ENCODE measurements at places on chromosomes 6 and 20. TPM values are rescaled to one million over a fixed set of nuclear protein-coding genes. Genes with fewer than 3 reads are reported as not detected.

Gene CEP250
- 50.9 TPM for total RNA-seq

Gene CRISP2
- 0.55 TPM for total RNA-seq

Gene DOK5
- total RNA-seq = 16.9 TPM

Gene HEY2
- total RNA-seq = 6.6 TPM

Gene ELOVL2
- total RNA-seq = 19.6 TPM

Gene WFDC6
- not detected for total RNA-seq

Gene LRRC73
- total RNA-seq = 0.99 TPM

Gene DUSP15
- 9.0 TPM for total RNA-seq

Gene NFATC2
- total RNA-seq = 5.1 TPM

Gene ECT2L
- not detected for total RNA-seq

Gene SOBP
- total RNA-seq = 23.9 TPM

Gene UBD
- total RNA-seq = not detected

Gene TSBP1
- not detected for total RNA-seq

Gene SIRPB1
- total RNA-seq = not detected

Gene RBBP9
- total RNA-seq = 31.3 TPM

Gene HCK
- total RNA-seq = 4.9 TPM

Gene HNF4A
- 2.3 TPM for total RNA-seq

Gene PLN
- 21.1 TPM for total RNA-seq

Gene CAPN11
- not detected for total RNA-seq

Gene RTF2
- 66.9 TPM for total RNA-seq

Gene CAGE1
- total RNA-seq = not detected

Gene PNLDC1
- 0.49 TPM for total RNA-seq

Gene FLRT3
- 32.1 TPM for total RNA-seq

Gene SMLR1
- total RNA-seq = not detected

Gene KIF25
- total RNA-seq = not detected

Gene LPA
- total RNA-seq = 0.93 TPM

Gene KCNS1
- 1.5 TPM for total RNA-seq

Gene NPEPL1
- 36.2 TPM for total RNA-seq

Gene BCAS4
- 5.9 TPM for total RNA-seq

Gene IMPG1
- 68.0 TPM for total RNA-seq

Gene PRPH2
- 147 TPM for total RNA-seq

Gene GNL1
- 37.2 TPM for total RNA-seq

Gene CD24
- total RNA-seq = 267 TPM

Gene CD109
- total RNA-seq = 17.0 TPM

Gene HTR1B
- 4.7 TPM for total RNA-seq

Gene FAM209B
- not detected for total RNA-seq

Gene BMP2
- total RNA-seq = 15.4 TPM

Gene MYLK2
- total RNA-seq = 2.5 TPM

Gene CST9
- not detected for total RNA-seq

Gene BPIFB4
- 0.22 TPM for total RNA-seq

Gene LY6G5C
- 1.9 TPM for total RNA-seq
